ENCODE measurements at places on chromosomes 1 and 21.

DNA sequence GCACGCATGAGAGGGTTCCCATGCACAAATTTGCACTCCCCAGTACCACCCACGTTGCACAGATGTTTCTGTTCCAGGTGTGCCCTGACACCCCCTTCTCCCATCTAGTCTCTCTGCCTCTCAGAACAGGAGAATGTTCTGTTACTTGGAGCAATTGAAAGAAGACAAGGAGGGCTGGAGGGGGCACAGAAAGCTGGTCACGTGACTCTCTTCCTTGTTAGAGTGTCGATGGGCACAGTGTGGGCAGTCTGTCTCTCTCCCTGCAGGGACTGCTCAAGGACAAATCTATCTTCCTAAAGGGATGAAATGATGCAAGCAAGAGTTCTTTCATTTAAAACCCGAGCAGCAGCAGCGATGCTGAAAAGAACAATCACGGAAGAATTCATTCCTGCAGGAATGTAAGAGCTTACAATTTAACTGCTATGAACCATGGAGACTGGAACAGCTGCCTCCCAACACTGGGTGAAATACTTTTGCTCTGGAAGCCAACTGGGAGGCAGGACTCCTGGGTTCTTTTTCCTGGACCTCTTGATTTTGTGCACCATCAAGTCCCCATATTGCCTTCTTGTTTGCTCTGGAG, 7.3 kb upstream of the KCNA10 start:
- DNase-seq = no peak

GRCh38 chr21:31866077-31866511, 6.7 kb upstream of the HUNK start:
- peak; percentile 87 for DNase-seq

DNA sequence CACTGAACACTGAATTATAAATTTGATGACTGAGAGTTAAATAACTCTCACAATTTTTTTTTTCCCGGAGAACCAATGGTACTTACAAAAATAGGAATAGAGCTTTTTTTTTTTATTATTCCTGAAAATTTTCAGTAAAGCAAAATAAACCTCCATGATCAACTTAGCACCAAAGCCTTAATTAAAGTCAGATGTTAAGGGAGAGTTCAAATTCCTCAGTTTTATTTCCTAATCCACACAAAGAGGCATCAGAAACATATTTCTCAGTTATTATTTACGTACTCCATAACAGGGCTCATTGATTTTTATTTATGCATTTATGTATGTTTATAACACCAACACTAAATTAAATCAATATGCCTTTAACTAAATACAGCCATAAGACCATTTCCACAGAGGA, 55.5 kb downstream of the PLPPR5 start:
- DNase-seq = no peak

DNA sequence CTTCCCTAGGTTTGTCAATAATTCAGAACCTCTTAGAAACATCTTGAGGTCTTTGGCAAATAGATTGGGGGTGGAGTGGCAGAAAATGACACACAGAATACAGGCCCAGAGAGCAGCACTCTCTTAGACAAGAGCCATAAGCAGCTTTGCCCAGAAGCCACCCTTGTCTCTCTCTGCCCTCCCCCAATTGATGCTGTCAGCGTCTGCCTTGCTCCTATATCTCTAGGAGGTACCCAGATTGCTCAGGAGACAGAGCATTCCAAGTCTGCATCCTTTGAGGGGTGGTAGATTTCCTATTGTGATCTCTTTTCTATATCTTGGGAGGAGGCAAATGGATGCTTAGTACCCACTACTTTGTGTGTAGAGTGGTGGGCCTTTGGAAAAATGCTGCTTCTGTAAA, 1.8 kb downstream of the RGL1 start:
- DNase-seq = no peak

DNA sequence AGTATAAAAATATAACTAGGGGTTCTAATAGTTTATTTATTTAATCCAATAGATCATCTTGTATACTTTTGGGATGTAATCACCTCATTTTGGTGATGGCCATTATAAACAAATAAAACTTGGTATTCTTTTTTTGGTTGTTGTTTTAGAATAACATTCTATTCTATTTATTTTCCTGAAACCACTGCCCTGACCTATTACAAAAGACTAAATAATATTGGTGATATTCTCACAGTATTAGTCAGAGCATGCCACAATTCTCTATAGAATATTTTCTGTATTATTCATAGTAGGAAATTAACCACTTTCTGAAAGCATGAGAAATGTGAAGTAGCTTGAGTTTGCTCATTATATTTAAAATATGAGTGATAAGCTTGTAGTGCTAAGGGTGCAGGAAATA, 54.1 kb upstream of the LRRC7 start:
- DNase-seq = no peak

DNA sequence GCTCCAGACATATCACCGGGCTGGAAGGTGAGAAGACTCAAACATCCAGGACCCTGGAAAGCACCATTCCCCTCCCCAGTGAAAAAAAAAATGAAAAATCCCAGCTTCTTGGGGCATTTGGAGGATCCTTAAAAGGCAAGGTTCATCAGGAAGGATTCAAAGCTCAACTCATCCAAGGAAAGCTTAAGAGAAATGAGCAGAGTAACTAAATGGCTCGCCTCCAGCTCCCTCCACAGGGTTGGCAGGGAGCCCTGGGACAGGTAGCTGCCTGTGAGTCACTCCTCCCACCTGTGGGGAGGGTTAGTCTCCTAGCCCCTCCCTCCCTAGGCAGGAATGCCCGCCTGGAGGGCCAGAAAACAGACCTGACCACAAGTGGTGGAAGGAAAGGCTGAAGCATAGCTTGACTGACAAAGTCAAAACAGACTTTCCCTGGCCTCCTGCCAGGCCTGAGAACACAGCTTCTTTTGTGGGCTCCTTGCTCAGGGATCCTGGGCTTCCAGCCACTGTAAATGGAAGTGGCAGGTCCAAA, 712 bp upstream of the LAMB3 start:
- peak; percentile 65 for DNase-seq

GRCh38 chr1:160407839-160408801, 7.8 kb downstream of the VANGL2 start:
- DNase-seq = no peak

- DNase-seq = no peak
These were observed 91.2 kb upstream of the SLC45A1 start for GRCh38 chr1:8226747-8227146.

DNA sequence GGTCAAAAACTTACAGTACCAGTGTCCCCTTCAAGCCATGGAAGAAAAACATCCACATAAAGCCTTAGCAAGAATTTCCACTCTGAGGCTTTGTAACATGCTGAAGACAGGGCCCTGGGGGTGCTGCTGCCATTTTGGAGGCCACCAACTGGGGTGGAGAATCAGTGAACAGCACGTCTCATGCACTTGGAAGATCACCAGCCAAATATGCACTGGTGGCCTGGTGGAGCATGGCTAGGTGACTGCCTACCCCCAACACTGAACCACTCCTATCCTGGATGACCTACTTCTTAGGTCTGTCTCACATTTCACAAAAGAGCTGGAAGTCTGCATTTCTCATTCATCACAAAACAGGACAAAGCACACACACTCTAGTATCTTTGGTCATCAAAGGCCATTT, 126.4 kb downstream of the COL24A1 start:
- no peak for DNase-seq

GRCh38 chr1:10160907-10161490, 49.4 kb upstream of the KIF1B start:
- DNase-seq = no peak

GRCh38 chr1:56948403-56949023, 17.3 kb downstream of the C8B start:
- DNase-seq = no peak

DNA sequence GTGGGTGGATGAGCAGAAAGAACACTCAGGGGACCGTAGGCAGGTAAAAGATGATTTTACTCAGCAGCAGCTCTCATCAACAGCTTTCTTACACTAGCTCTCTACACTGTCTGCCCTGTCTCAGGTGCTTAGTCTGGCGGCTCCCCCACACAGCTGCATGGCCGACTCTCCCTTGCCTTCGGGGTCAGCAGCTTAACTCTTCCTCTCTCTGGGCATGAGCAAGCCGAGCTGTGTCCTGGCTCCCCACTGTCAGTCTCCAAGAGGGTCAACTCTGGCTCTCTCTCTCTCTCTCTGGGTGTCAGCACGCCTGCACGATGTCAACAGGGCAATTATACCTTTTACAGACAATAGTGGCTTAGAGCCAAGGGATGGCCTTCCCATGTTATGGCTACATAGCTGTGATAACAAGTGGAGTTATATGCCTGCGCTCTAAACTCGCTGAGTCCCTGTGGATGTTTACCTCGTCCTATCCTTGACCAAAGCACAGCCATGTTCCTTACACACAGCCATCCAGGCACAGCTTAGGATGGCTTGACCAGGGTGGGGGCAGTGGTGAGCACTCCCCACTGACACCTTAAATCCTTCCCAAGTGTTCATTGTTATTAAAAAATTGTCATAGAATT, 3.1 kb upstream of the BCL10 start:
- DNase-seq = no peak

DNA sequence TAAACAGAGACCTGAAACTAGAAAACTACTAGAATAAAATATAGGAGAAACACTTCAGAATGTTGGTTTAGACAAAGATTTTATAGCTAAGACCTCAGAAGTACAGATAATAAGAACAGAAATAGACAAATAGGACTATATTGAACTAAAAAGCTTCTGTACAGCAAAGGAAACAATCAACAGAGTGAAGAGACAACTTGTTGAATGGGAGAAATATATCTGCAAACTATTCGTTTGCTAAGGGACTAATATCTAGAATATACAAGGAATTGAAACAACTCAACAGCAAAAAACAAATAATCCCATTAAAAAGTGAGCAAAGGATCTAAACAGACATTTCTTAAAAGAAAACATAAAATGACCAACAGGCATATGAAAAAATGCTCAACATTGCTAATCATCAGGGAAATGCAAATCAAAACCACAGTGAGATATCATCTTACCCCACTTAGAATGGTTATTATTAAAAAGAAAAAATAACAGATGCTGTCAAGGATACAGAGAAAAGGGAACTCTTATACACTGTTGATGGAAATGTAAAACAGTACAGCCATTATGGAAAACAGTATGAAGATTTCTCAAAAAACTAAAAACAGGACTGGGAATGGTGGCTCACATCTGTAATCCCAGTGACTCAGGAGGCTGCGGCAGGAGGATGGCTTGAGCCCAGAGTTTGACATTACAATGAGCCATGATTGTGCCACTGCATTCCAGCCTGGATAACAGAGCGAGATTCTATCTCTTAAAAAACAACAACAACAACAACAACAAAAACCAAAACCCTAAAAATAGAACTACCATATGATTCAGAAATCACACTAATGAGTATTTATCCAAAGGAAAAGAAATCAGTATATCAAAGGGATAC, 37.3 kb upstream of the ZSWIM5 start:
- DNase-seq = no peak

DNA sequence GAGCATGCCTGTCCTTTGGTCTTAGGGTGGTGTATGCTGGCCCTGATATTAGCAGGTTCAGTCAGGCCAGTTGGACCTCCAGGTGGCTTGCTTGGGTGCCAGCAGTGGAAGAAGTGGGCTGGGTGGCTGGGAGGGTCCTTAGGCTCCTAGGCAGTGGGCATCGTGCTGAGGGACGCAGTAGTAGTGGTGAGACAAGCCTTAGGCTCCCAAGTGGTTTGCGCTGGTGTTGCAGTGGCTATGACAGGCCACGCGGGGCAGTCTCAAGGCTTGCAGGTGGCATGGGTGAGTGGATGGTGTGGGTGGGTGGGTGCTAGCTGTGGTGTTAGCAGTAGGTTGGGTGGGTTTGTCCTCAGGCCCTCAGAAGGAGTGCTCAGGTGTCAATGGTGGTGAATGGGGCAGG, 162.3 kb downstream of the FMN2 start:
- DNase-seq = no peak

DNA sequence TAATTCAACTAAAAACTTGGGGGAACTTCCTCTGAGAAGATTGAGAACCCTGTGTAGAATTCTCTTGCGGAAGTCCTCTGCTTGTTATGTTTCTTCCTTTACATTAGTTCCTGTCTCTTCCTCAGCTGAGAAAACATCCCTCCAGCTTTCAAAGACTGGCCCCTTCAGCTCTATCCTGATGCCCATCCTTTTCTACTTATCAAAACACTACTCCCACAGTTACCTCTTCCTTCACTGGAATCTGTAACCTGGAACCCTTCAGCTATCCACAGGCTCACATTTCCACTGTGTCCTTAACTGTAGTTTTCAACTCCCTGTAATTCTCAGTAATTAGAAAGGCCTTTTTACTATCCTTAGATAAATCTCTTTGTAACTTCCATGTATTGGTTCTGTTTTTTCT, 6.0 kb upstream of the DEDD start:
- DNase-seq = peak; percentile 45

DNA sequence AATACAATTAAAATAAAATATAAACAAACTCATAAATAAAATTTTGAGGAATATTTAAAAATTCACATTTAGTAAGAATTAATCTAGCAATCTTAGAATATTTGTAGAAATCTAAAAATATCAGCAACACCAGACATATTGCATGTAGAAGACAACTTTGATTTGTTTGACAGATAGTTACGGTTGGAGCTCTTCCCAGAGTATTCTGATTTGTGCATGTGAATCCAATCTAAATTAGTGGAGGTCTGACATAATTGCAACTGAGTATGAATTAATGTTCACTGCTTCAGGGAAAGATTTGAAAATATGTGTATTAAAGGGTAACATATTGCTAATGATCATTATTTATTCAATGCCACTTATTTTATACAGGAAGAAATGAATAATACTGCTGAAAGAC, 1546.2 kb downstream of the BRINP3 start:
- DNase-seq = no peak

GRCh38 chr1:53552146-53552861, 93.1 kb downstream of the DMRTB1 start:
- no peak for DNase-seq

DNA sequence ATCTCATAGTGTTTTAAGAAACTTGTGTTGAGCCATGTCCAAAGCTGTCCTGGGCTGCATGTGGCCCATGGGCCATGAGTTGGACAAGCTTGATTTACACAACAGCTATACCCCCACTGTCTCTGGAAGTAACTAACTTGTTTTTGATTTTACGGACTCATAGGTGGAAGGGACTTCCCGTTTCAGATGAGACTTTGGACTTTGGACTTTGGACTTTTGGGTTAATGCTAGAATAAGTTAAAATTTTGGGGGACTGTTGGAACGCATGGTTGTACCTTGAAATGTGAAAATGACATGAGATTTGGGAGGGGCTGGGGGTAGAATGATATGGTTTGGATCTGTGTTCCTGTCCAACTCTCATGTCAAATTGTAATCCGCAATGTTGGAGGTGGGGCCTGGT, 52.6 kb upstream of the ZSWIM5 start:
- no peak for DNase-seq

- no peak for DNase-seq
These were observed 116.4 kb downstream of the GLIS1 start for GRCh38 chr1:53622531-53622930.

- no peak for DNase-seq
These were observed at the start of gene SLAMF7 for GRCh38 chr1:160739098-160739511. Gene SLAMF7, plus strand, starts transcription at chr1:160739247. Its CDS starts 55 bp downstream, at chr1:160739302.
